NCI-H524 (cell line): ENCODE measurements at places on chromosomes 12 and 14.

- no peak for DNase-seq
These were observed 153.6 kb downstream of the PAH start for GRCh38 chr12:102763471-102763870.

- no peak for DNase-seq
These were observed 56.3 kb downstream of the PLXNC1 start for GRCh38 chr12:94204499-94205247.

DNA sequence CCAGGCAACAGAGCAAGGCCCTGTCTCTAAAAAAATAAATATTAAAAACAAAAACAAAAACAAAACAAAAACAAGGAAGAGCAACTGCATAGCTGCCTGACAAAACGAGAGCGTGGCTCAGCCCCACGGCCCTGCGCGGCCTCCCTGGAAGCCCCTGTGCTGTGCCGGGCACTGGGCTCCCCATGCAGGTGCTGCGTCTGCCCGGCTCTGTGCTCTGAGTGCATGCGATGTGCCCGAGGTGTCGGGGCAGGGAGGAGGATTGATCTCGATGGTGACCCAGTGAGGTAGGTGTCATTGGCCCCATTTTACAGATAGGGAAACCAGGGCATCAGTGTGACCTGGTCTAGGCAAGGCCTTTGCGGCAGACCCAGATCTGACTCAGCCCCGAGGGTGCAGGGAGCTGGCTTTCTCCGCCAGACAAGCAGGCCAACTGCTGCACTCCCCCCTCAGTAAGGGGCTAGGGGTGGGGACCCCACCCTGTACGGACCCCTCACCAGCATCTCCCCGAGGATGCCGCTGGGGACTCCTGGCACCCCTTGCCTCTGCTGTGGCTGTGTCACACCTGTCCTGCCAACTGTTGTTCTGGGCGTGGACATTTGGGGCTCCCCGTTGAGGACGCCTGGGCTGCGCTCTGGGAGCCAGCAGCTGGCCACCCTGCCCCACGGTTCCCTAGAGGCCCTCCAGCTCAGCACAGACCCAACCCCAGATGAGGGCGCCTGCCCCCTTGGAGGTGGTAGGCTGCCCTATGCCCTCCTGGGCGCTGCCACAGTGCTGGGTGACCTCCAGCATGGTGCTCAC is 15.3 kb downstream of the GPR132 start:
- peak; percentile 40 for DNase-seq

GRCh38 chr12:91222746-91223145 is 40.1 kb upstream of the DCN start:
- no peak for DNase-seq

DNA sequence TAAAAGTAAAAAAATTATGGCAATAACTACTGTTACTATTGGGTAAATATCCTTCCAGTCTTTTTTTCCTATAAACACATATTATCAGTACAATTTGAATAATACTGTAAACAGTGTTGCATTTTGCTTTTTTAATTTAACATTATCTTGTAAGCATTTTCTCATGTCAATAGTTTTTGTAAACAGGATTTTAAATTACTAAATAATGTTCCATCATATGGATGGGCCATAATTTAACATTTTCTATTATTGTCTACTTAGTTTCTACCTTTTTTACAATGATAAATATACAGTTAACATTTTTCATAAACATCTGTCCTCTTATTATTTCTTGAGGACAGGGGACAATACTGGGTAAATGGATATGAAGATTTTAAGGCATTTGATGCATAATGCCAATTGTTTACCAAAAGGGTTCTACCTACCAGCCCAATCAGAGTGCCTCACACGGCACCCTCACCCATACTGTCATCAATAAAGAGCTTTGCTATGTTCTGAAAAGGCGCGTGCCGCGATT is 759 bp upstream of the ACVR1B start:
- no peak for DNase-seq
